ENCODE measurements at places on chromosomes 1 and 21. TPM values are rescaled to one million over a fixed set of nuclear protein-coding genes. Genes with fewer than 3 reads are reported as not detected.

DNA sequence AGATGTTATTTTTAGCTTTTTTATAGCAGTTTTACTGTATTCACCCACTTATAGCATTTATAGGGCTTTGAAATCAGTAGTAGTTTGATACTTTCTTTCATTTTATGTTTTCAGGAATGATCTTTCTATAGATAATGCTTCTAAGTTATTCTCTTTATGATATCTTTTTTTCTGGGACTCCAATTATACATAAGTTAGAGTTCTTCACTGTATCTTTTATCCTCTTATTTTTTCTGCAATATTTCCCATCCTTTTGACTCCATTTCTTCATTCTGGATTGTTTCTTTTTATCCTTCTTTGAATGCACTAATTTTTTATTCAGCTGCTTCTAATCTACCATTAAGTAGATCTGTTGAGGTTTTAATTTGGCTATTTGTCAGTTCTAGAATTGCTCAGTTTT lies 73.1 kb downstream of the FMN2 start:
- DNase-seq, result no peak

GRCh38 chr21:35321322-35322200 lies 272.5 kb upstream of the RUNX1 start:
- no peak for DNase-seq

GRCh38 chr1:57089855-57090254 lies 124.0 kb upstream of the C8B start:
- no peak for DNase-seq

DNA sequence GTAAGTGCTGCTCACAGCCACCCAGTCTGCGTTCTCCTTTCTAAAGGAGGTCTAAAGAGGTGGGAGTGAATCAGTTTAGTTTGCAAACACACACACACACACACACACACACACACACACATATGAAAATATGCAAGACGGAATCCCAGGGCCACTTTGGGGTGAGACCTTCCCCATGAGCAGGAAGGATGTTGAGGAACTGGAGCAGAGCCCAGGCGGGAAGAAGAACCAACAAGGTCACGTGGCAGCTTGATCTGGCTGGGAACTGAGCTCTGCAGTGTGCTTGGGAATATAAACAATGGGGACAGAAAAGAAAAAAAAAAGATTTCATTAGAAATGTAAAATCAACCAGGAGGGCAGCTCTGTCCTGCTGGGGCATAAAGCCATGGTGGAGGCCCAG lies 32.6 kb downstream of the OR2G3 start:
- no peak for DNase-seq

GRCh38 chr1:168430321-168430720 lies 113.5 kb downstream of the XCL2 start:
- no peak for DNase-seq

DNA sequence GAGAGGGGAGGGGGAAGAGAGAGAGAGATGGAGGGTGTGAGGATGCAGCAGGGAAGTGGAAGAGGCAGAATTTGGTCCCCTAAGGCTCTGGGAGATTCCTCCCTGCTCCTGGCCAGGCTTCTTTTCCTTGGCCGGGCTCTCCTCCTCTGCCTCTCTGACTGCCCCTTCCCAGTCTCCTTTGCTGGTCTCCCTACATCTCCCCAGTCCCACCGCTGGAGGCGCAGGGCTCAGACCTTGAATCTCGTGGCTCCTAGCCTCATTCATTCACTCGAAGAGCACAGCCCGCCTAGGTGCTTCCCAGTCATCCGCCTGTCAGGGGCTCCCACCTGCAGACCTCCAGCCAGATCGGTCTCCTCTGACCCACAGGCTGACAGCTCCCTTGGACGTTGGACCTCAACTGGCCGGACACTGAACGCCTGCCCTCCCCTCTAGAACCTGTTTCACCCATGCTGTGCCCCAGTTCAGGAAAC lies 76.5 kb downstream of the VWA5B1 start:
- no peak for DNase-seq

DNA sequence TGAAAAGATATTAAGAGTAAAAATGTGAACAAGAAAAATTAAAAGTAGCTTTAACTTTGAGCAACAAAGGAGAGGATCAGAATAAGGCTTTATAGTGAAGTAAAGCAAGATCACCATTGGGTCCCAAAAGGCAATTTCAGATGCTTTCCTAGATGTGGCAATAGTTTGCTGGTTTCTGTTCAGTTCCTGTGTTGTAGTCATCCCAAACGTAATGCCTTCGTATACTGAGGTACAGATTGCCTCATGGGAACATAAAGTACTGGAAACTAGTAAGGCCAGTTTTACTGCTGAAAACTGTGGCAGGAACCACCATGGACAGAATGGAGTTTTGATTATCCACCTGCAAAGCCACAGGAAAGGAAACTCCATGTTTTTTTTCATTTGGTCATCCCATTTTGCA lies 283.5 kb upstream of the SGIP1 start:
- no peak for DNase-seq

- DNase-seq, result no peak
These were observed 282.2 kb downstream of the PLPP3 start for GRCh38 chr1:56297208-56297607.

- DNase-seq, result no peak
These were observed 4.4 kb downstream of the AK2 start for GRCh38 chr1:33032126-33032869.

DNA sequence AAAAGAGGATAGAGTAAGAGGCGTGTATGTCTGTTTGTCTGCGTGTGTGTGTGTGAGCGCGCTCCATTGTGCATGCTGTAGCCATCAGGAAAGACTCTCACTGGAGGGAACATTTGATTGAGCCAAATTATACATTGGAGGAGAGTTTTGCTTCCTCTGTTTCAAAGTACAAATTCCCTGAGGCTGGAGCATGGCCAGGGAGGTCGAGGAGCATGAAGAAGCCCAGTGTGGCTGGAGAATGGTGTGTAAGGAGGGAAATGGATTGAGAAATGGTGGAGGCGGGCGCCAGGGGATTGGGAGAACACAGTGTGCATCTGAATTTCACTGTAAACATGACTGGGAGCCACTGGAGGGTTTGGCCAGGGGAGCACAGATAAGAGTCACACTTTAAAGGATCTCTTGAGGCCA lies 22.1 kb upstream of the EFNA1 start:
- DNase-seq, result no peak

- no peak for DNase-seq
These were observed 41.6 kb upstream of the NRDC start for GRCh38 chr1:51920130-51920529.

DNA sequence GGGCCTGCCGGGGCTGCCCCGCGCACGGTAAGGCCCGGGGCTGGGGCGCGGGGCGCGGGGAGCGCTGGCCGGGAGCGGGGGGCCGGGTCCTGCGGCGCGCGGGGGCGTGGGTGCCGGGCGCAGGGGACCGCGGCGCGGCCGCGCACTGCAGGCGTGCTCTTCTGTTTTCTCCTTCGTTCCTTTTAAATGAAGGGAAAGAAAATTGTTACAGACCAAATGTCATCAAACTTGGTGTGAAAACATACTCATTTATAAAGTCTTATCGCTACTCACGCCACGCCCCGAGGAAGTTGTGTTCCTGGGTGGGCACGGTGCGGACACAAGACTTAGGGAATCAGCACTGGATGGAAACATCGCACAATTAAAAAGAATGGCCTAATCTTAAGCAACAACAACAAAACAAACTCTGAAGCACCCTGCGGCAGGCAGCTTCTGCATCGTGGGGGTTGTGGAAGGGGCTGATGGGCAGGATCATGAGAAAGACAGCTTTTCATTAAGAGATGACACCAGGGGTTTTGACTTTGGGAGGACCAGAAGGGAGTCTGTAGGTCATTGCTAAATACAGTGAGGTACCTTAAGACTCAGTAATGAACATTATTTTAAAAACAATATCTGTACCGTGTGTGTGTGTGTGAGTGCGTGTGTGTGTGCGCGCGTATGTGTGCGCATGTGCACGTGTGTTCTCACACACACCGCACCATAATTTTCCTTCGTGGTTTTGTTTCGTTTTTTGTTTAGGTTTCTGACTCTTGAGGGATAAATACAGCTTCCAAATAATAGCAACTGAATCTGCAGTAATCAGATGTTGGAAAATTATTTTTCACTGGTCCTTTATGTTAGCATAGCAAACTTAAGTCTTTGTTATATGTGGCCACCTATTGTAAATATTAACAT lies 548 bp downstream of the B3GALT5 start:
- DNase-seq, result no peak

- DNase-seq, result no peak
These were observed 10.2 kb upstream of the BECN2 start for GRCh38 chr1:241947354-241947753.

Gene TNFRSF8
- total RNA-seq, result 0.26 TPM

Gene ECE1
- 32.5 TPM for total RNA-seq

Gene LCE1B
- total RNA-seq, result not detected

Gene INSRR
- 0.11 TPM for total RNA-seq

All from urinary bladder (tissue), 4 donors.